ENCODE measurements at places on chromosomes 3 and 15.

- peak; percentile 58 for DNase-seq
Observed at GRCh38 chr3:197592361-197593045, 36.7 kb upstream of the BDH1 start.

GRCh38 chr15:95921404-95921803 lies 409.1 kb upstream of the NR2F2 start:
- DNase-seq = no peak

GRCh38 chr3:108031895-108032294 lies 58.9 kb downstream of the CD47 start:
- DNase-seq = no peak

- no peak for DNase-seq
Observed at GRCh38 chr15:55254916-55255679, 34.5 kb downstream of the RAB27A start.

DNA sequence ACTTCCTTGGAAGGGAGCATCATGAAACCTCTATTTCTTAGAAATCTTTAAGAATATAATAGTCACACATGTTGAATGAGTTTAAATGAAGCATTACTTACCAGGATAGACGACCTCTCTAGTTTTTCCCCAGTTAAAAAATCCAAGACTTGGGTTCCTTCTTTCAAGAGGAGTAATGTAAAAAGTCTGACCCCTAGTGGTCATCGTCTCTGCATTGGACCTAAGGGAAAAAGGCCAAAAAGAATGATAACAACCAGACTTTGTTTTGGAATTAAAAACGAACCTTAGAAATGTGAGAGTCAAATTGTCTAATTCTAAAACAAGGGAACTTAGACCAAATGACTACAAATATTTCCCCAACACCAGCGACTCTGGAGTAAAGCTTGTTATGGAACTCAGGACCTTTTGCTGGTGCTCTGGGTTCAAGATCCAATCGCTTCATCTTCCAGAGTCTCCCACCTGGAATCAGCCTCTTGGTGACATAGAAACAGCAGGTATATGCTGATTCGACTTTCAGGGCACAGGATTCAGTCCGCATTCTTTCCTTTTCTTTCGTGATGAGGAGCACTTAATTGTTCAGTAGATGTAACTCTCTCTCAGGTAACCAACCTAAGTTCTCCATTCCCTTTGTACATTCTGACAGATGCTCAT lies 214.8 kb upstream of the TPRG1 start:
- no peak for DNase-seq

- peak; percentile 52 for DNase-seq
Observed at GRCh38 chr3:196502775-196503195, 783 bp downstream of the RNF168 start.

DNA sequence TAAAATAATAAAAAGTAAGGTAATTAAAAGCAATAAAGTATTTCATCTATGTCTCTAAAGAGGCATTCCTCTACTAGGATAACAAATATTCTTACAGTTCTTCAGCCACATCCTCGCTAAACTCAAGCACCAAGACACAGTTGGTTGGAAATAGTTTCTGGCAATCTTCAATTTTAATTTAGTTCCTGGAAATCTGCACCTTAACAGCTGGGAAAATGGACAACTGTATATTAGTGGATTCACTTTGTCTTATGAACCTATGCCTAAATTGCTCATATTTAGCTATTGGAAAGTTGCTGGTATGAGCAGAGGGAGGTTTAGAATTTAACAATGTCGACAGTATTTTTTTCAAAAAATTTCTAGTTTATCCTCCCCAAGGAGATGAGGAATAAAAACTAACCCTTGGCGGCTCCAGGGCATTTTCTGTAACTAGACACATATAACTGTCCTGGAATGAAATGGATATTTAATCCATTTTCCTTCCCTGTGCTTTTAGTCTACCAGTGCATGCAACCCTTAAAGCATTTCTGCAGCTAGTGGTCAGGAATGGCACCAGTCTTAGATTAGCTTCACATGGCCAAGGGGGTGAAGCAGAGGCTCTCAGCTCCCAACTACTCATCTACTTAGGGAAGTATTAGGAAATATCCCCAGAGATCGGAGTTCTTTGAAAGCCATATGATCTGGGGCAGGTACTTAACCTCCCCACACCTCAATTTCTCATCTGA lies 290.0 kb upstream of the THBS1 start:
- DNase-seq = no peak

DNA sequence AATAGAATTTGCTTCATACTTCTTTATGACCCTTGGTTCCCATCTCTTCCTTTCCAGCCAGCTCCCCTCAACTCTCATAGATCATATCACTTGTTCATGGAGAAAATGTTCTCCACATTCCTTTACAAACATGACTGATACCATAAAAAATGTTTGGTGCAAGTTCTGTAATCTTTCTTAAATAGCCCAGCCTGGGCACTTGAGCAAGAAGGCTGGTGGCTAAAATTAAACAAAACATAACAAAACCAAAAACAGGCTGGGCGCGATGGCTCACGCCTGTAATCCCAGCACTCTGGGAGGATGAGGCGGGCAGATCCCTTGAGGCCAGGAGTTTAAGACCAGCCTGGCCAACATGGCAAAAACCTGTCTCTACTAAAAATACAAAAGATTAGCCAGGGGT lies 8.9 kb upstream of the POLR2M start:
- DNase-seq = no peak

Data from activated naive CD8-positive, alpha-beta T cell treated with anti-CD3 and anti-CD28 coated beads, Interleukin-2, amount 50 U/mL, for 24 hours (primary cell).